ENCODE measurements at places on chromosomes 2 and 18. TPM values are rescaled to one million over a fixed set of nuclear protein-coding genes. Genes with fewer than 3 reads are reported as not detected.

DNA sequence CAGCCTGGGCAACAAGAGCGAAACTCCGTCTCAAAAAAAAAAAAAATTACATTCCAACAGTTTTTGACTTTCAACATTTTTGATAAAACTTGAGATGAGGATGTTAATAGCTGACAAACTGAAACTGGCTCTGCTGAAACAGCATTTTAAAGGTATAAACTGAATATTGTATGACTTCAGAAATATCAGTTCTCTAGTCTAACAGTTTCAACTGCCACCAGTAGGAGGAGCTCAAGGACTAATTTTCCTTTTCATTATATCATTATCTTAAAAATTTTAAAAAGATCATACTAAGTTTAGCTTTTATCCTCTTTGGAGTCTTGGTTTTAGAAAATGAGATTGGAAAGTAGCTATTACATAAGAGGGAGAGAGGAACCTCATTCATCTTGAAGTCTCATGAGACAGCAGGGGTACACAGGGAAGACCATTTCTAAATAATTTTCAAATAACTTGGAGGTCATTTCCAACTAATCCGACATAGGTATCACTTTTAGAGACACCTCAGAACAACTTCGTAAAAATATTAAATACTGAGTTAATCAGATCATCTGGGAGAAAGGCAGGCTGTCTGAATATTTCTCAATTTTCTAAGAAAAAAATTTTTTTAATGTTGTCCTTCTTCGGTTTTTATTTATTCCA, 37.6 kb upstream of the MCM6 start:
- peak; percentile 48 for DNase-seq

DNA sequence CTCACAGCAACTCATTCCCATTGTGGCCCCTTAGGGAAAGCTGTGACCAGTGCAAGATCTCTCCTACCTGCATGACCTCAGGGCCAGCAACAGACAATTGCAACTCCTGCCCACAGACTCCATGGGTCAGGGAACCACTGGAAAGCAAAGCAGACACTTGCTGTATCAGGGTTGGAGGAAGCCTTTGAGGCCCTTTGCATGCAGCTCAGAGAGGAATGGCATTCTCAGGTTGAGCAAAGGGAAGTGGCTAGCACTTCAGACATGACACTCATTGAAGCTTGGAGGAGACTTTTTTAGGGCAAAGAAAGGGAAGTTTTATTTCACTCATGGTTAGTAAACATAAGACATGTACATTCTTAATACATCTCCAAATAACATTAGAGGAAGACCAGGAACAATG, 22.1 kb downstream of the IL1F10 start:
- no peak for DNase-seq

GRCh38 chr18:61980355-61980754, 87.5 kb upstream of the RNF152 start:
- no peak for DNase-seq

NCL gene
- 339 TPM for total RNA-seq

DNA sequence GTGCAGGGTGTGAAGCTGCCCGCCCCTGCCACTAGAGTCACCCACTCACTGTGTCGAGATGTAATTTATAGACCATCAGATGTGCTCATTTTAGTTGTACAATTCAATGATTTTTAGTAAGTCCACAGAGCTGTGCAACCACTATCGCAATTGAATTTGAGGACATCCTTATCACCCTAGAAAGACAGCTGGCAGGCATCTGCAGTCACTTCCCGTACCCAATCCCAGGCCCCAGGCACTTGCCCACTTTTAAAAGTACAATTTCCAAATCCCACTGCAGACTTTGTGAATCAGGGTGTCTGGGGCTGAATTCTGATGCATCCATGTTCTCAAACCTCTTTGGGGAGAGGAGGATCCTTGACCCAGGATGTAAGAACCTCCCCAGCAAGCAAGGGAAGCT, 521.3 kb upstream of the SALL3 start:
- no peak for DNase-seq

FHOD3 gene
- 23.1 TPM for total RNA-seq

DNA sequence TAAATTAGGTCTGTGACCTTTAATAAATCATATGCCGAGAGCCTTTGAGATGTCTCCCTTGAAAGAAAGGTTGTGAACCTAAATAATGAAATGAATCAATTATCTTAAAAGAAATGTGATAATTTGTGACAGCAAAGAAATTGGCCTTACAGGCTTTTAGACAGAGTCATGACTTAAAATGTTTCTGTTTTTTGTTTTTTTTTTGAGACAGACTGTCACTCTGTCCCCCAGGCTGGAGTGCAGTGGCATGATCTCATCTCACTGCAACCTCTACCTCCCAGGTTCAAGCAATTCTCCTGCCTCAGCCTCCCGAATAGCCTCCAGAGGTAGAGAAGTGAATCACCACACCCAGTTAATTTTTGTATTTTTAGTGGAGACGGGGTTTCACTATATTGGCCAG, 898.0 kb downstream of the CNTNAP5 start:
- no peak for DNase-seq

CNRIP1 gene
- total RNA-seq: 7.3 TPM

GRCh38 chr18:58862851-58863538, 1.7 kb upstream of the ZNF532 start:
- DNase-seq: no peak

POTEI gene
- total RNA-seq: not detected

ATL2 gene
- 132 TPM for total RNA-seq

DNA sequence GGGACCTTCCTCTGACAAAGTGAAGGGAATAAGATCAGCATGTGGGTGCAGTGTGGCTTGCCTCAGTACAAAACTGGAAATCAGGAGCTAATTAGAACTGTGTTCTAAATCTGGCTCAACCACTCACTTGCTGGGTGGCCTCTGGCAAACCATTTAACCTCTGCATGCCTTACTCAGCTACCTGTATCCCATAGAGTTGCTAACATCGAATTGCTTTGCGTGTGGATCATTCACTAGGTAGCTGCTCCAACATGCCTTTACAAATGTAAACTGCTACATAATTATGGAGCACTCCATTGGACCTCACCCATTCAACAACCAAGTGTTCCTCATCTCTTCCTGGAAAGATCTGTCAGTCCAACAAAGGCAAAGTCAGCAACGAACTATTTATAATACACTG, 19.0 kb downstream of the PLEKHM3 start:
- no peak for DNase-seq

- no peak for DNase-seq
Observed at GRCh38 chr2:238561230-238561629, 134.5 kb downstream of the ASB1 start.

- DNase-seq: no peak
Observed at GRCh38 chr18:13051950-13052349, 60.8 kb downstream of the CEP192 start.

GAREM2 gene
- 5.7 TPM for total RNA-seq

CRYGA gene
- total RNA-seq: not detected

GRCh38 chr2:128641421-128642080, 322.9 kb upstream of the HS6ST1 start:
- DNase-seq: no peak

GRCh38 chr2:43220229-43220751, 6.1 kb downstream of the ZFP36L2 start:
- DNase-seq: no peak

GRCh38 chr2:2057125-2057721, 273.9 kb downstream of the MYT1L start:
- peak; percentile 1 for DNase-seq

HOXD1 gene
- not detected for total RNA-seq

- no peak for DNase-seq
Observed at GRCh38 chr2:143877876-143878530, 641.9 kb downstream of the ZEB2 start.

DNA sequence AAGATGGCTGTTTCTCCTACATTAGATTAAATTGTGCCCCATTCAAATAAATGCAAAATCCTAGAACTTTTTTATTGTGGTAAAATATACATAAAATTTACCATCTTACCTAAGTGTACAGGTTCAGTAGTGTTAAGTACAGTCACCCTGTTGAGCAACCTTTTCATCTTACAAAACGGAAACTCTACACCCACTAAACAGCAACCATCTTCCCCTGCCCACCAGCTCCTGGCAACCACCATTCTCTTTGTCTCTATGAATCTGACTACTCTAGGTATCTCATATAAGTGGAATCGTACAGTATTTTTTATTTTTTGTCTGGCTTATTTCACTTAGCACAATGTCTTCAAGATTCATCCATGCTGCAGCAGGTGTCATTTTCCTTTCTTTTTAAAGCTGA, 53.0 kb downstream of the ASXL2 start:
- DNase-seq: no peak

- no peak for DNase-seq
Observed at GRCh38 chr2:216658757-216659156, 25.5 kb downstream of the IGFBP2 start.

COL4A3 gene
- total RNA-seq: 5.5 TPM

DNA sequence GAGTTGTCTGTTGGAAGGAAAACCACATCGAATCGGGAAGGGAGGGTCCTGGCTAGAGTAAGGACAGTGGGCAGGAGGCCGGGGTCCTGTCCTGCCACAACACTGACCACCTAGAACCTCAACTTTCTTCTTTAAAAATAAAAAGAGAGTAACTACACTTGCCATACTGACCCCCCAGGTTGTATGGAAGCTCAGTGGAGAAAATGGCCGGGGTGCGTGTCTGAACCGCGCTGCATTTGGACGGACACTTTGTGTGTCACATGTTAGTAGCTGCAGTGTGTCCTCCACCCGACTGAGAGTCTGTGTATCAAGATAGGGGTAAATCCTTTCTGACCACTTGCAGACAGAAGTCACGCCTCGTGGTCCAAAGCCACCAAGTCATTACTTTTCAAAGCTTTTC, 87.0 kb downstream of the GBX2 start:
- DNase-seq: no peak

- DNase-seq: no peak
Observed at GRCh38 chr2:36670881-36671595, 25.5 kb upstream of the VIT start.

GRCh38 chr2:241001413-241002274, 3.2 kb downstream of the SNED1 start:
- DNase-seq: no peak

GRCh38 chr2:228796386-228796785, 474.7 kb downstream of the PID1 start:
- no peak for DNase-seq

TTC21B gene
- total RNA-seq: 30.0 TPM

INPP5D gene
- 1.3 TPM for total RNA-seq

MAP3K19 gene
- total RNA-seq: not detected

C1QL2 gene
- total RNA-seq: not detected

IL1RL1 gene
- 4.7 TPM for total RNA-seq

- DNase-seq: no peak
Observed at GRCh38 chr18:37674570-37674969, 109.0 kb upstream of the CELF4 start.

DNA sequence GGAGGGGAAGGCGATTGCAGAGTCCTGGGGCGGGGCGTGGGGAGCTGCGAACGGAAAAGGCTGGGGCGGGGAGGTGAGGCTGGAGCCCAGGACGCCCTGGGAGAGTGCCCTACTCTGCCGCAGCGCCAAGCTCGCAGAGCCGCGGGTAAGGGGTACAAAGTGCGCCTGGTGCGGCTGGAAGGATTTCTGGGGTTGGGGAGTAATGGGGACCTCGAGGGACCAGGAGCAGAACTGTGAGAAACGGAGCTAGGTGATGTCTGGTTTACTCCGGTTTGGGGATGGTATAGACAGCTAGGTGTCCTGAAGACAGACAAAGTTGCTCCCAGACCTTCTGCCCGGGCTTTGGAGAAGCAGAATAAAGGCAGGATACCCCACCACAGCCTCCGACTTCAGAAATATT, 718 bp upstream of the NXPH2 start:
- no peak for DNase-seq

DNA sequence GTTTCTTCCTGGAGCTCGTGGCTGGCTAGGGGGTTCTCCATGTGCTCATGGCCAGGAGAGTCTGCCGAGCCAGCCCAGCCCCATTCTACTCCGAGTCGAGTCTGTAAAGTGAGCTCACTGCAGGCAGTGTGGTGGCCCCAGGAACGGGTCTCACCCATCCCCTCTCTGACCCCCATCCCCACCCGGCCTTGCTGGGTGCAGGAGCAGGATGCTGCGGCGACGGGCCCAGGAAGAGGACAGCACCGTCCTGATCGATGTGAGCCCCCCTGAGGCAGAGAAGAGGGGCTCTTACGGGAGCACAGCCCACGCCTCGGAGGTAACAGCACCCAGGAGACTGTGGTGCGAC, 1.4 kb downstream of the ANO7 start:
- DNase-seq: no peak

DLX1 gene
- total RNA-seq: 3.8 TPM

MROH2A gene
- not detected for total RNA-seq

LINC00305 gene
- total RNA-seq: not detected

All from NCI-H460 (cell line).